Astrocyte (in vitro differentiated cells and primary cell): ENCODE measurements at places on chromosomes 2 and 18.
A peak's percentile ranks its signal among the peaks of the same experiment; 100 is the strongest.

DNA sequence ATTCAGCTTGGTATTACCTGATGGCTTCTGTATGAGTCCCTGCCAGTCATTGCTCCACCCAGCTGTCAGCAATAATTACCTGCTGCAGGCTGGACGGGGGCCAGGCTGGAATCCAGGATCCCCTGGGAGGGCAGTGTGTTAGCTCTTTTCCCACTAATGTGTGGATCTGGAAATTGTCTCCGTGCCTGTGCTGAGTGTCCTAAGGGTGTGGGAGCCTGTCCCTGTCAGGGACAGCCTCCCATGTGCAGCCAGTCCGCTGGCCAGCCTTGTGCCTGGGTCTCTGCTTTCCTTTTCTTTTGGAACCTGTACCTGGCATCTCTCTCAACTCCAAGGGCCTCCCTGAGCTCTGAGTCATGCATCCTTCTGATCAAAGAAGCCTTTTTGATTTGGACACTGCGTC lies 107.2 kb upstream of the SPRED2 start:
- DNase-seq, result no peak

DNA sequence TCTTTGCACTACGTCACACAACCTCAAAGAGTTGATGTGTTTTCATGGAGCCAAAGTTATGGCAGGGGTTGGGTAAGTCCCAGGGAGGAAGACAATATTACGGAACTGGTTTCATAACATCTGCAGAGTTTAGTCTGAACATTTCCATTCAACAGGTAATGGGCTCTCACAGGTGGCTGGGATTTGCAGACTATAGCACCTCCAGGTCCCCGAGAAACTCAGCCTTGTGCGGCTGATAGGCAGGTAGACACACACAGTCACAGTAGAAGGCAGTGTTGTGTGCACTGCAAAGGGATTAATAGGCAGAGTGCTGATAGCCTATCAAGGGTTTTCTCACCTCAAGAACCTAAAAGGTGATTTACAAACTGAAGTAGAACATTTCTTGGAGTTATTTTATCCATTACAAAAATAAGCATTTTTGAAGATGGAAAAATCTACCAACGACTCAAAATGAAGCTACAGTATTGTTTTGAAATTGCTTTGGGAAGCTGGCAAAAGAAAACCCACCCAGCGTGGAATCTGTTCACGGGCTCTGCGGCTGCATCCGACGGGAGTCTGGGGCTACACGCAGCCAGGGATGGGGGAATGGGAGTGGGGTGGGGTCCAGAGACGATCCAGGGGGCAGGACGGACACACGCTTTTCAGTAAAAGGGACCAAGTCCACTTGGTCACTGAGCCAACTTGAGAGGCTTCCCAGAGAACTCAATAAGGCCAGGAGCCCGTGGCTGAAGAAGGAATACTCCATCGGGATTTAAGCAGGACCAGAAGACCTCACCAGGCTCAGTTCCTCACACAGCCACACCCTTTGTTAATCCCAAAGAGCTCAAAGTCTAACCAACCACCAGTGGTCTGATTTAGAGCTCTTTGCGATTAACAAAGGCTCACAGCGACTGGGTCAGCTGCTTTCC lies 82.9 kb downstream of the CHRNA1 start:
- DNase-seq, result no peak

DNA sequence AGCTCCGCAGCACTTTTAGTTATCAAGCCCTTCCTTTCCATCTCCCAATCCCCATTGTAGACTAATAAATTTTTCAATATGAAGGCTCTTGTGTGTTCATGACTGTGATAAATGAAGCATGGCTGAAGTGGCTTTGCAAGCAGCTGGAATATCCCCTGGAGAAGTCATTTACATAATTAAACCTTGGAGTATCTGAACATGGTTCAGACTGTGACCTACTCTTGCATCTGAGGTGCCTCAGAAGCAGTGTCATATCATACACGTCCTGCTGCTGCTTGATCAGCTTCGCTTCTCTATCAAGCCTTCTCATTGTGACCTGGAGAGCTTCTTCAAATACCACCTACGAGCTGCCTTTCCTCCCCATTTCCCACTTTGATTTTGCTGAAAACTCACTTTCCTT lies 48.4 kb upstream of the ZNF397 start:
- DNase-seq, result no peak

DNA sequence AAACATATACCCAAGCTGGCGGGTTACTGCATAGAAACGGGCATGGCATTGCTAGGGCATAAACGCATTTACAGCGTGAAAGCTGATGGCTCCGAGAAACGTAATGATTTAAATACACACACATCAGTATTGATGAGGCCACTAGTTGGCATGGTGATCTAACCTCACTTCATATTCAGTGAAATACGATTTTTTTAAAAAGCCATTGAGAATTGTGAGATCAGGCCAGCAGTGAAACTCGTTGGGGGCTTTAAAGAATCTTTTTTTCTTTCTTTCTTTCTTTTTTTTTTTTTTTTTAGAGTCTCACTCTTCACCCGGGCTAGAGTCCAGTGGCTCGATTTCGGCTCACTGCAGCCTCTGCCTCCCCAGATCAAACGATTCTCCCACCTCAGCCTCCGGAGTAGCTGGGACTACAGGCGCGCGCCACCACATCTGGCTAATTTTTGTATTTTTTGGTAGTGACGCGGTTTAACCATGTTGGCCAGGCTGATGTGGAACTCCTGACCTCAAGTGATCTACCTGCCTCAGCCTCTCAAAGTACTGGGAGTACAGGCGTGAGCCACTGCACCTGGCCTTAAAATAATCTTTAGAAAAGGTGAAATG lies 2.4 kb upstream of the SMAD7 start:
- DNase-seq, result no peak

- DNase-seq, result no peak
Observed at GRCh38 chr18:78160961-78161656, 818.5 kb upstream of the SALL3 start.

DNA sequence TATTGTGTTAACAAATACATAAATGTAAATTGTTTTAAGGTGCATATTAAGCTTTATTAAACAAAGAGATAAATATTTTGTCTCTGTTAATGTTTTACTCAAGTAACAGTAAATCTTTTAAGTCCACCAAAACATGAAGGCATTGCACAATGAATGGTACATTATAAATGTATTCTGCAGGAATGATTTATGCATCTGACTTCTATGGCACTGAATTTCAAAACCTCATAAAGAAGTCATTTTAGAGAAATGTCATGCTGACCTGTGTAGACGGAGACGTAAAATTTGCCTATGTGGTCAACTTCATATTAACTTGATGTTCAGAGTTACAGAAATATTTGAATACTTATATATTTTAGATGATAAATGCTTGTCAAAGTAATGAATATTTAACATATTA lies 194.7 kb downstream of the BABAM2 start:
- no peak for DNase-seq

DNA sequence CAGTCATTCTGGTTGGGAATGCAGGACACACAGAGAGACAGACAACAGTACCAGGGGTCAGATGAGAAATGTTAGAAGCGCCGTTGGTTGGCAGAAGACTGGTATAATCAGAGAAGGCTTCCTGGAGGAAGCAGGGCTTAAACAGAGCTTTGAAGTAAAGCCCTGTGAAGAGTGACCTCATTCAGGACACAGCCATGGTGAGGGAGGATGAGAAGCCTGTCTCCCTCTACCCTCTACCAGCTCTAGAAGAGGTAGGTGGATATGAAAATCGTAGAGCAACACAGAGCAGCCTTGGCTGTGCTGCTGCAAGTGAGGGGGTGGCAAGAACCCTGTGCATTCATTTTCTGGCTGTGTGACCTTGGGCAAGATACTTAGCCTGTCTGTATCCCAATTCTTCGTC lies 14.2 kb downstream of the TET3 start:
- DNase-seq, result no peak

GRCh38 chr2:225120186-225120585 lies 77.9 kb upstream of the DOCK10 start:
- peak; percentile 64 for DNase-seq

DNA sequence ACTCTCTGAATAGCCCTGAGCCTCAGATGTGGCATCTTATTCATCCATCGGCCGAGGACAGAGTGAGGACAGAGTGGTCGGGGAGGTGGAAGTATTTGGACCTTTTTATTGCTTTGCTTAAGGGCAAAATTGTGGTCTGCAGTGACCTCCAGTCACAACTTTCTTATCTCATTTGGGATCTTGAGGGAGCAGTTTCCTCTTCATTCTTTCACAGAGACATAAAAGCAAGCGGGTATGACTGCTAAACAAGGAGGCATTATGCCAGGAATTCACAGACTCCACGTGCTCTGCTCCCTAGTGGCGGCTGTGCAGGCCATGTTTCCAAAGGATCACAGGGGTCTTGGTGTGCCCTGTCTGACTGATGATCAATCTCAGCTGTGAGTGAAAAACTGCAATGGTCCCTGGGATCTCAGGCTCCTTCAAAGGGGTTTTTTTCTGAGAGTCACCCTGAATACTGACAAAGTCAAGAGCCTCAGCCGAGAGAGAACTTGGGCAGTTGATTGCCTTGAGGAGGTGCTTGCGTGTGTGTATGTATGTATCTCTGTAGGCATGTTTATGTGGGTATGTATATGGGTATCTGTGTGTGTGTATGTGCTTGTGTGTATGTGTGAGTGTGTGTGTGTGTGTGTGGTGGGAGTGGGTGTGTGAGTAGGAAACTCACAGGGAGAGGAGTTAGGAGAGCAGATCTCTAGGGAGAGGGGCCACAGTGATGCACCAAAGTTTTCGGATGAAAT lies 47.7 kb downstream of the RAPGEF4 start:
- peak; percentile 99 for DNase-seq

DNA sequence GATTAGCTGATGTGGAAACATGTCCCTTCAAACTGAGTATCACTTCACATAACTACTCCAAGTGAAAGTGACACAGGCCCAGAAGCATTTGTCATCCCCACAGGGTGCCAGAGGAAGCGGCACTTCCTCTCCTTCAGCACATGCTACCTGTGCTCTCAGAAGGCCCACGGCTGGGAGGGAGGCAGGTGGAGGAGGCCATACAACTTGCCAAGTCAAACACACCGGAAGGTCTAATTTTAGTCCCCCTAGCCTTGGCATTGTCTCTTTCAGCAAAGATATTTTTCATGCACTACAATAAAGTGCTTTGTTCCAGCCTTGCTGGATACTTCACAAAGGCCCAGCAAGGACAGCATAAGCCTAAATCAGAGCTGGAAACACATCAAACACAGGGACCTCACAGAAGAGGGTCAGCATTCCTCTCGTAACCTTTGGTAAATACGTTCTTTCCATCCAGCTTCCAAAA lies 38.0 kb downstream of the VSNL1 start:
- no peak for DNase-seq

DNA sequence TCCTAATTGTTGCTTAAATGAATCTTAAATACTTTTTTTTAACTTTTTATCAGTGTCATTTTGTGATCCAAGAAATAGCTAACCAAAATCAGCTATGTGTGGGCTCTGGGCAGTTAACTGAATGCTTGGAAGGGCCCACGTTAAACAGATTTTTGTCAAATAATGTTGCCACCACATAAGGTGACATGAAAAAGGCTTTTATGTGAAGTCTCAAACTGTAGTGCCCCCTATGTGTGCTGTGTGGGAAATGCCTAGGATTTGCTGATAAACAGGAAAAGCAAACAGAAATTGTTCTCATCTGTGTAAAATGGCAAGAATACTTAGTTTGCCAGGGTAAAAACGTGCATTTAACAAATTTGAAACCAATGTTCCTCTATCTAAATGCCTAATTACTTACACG lies 242.2 kb downstream of the ZNF516 start:
- DNase-seq, result no peak

- no peak for DNase-seq
Observed at GRCh38 chr2:2839782-2840531, 508.9 kb upstream of the MYT1L start.

DNA sequence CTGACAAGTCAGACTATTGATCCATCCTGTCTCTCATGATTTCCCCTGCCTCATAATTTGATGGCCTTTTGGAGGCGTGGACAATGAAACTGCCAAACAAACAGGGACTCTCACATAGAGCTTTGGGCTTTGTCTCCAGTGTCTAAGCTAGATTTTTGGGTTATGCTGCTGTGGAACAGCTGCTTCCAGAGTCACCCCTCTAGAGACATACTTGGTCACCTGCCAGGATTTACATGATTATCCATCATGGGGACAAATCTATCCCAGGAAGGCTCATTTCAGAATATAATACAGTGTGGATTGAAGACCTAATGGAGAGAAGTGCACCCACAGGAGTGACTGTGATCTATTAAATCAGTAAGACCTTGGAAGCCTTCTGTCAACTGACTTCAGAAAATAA lies 159.6 kb downstream of the SLC8A1 start:
- DNase-seq, result no peak

DNA sequence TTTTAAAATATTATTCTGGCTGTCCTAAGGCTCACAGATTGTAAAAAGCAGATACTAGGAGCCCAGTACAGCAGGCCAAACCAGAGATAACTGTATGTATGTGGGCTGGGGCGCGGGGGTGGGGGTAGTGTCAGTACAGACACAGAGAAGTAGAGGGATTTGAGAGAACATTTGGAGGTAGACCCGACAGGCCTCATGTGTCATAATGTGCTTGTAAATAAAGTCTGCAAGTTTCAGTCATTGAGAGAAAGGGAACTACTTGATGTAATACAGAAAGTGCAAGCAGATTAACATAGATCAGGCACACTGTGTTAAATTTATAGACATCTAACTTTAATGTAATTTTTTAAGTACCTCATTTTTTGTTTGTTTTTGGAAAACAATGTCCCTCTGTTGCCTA lies 7.4 kb upstream of the POLI start:
- DNase-seq, result no peak

- no peak for DNase-seq
Observed at GRCh38 chr18:68342039-68342659, 372.8 kb downstream of the TMX3 start.
